H1 (cell line): ENCODE measurements at places on chromosomes 11 and 22. TPM values are rescaled to one million over a fixed set of nuclear protein-coding genes. Genes with fewer than 3 reads are reported as not detected.

TRIM29 gene
- total RNA-seq, result 0.43 TPM in 1 of 2 replicates, not detected in the other

CDKN1C gene
- total RNA-seq, result 12.8 and 16.2 TPM in 2 replicates

LRRC32 gene
- total RNA-seq, result 0.44 and 0.99 TPM in 2 replicates

PKP3 gene
- 28.5 and 28.7 TPM in 2 replicates for total RNA-seq

SDF2L1 gene
- total RNA-seq, result 51.1 and 54.5 TPM in 2 replicates

C11orf87 gene
- 0.22 and 0.29 TPM in 2 replicates for total RNA-seq
